ENCODE measurements at places on chromosomes 5 and 9. TPM values are rescaled to one million over a fixed set of nuclear protein-coding genes. Genes with fewer than 3 reads are reported as not detected.

Gene ITGA1
- 60.0 TPM for polyA plus RNA-seq

Gene UBAP2
- polyA plus RNA-seq, result 49.4 TPM

Gene CCDC152
- 16.1 TPM for polyA plus RNA-seq

Gene LCN2
- polyA plus RNA-seq, result 0.75 TPM

Gene PRLR
- 53.4 TPM for polyA plus RNA-seq

Gene ELOVL7
- polyA plus RNA-seq, result 20.3 TPM

Gene ARHGEF39
- polyA plus RNA-seq, result 15.4 TPM

Gene GABRA1
- 0.20 TPM for polyA plus RNA-seq

Gene BARHL1
- polyA plus RNA-seq, result not detected

Gene MYO10
- 43.8 TPM for polyA plus RNA-seq

Gene CTSL
- 158 TPM for polyA plus RNA-seq

Gene SPATA31A3
- not detected for polyA plus RNA-seq

Gene TSLP
- 0.10 TPM for polyA plus RNA-seq

Gene CD72
- 3.6 TPM for polyA plus RNA-seq

Gene HTR1A
- not detected for polyA plus RNA-seq

Gene TSSK1B
- polyA plus RNA-seq, result 0.12 TPM

Gene GRM6
- polyA plus RNA-seq, result 1.9 TPM

Gene CYLC2
- not detected for polyA plus RNA-seq

Gene APC
- polyA plus RNA-seq, result 35.3 TPM

Gene MEIKIN
- polyA plus RNA-seq, result not detected

Gene AGXT2
- 45.6 TPM for polyA plus RNA-seq

Gene HAVCR1
- polyA plus RNA-seq, result 4.6 TPM

Gene ALDH1A1
- polyA plus RNA-seq, result 281 TPM

Gene GDNF
- 17.5 TPM for polyA plus RNA-seq

Gene N4BP3
- 3.4 TPM for polyA plus RNA-seq

Gene KIF20A
- 61.8 TPM for polyA plus RNA-seq

Gene ANXA6
- polyA plus RNA-seq, result 134 TPM

Gene DEPDC1B
- polyA plus RNA-seq, result 35.0 TPM

Gene SCGB3A2
- 0.73 TPM for polyA plus RNA-seq

Gene ENHO
- 1.4 TPM for polyA plus RNA-seq

Gene DOCK2
- polyA plus RNA-seq, result 2.6 TPM

Gene ECM2
- 14.9 TPM for polyA plus RNA-seq

Gene C9orf152
- 0.45 TPM for polyA plus RNA-seq

Gene NFIB
- polyA plus RNA-seq, result 26.8 TPM

Gene EFNA5
- 29.1 TPM for polyA plus RNA-seq

Gene TRMO
- polyA plus RNA-seq, result 24.0 TPM

Gene ADAMTSL2
- 1.2 TPM for polyA plus RNA-seq

Gene OBP2B
- polyA plus RNA-seq, result not detected

Gene SPAG8
- polyA plus RNA-seq, result 10.4 TPM

Data from left kidney (tissue), 8 donors.